ENCODE measurements at places on chromosomes 5 and 9. TPM values are rescaled to one million over a fixed set of nuclear protein-coding genes. Genes with fewer than 3 reads are reported as not detected.

- DNase-seq: peak; percentile 77
Measured at GRCh38 chr5:113161806-113162205, 185.2 kb downstream of the DCP2 start.

DNA sequence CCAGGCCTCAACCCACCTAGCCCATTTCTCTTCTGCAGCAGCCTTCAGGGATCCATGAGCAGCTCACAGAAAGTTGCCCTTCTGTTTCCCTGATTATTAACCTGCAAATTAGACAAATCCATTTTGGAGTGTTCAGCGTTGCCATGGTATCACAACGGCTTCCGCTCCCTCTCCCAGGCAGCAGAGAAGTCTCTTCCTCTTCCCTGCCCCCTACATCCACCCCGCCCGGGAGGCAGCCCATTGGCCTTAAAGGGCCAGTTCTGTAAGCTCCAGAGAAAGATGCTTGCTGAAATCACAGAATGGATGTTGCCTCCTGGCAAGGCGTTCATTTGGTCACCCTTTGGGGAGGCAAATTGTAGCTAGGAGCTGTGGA, 47.7 kb upstream of the BOD1 start:
- DNase-seq: no peak

GRCh38 chr5:131534974-131535373, 100.1 kb downstream of the RAPGEF6 start:
- DNase-seq: no peak

DNA sequence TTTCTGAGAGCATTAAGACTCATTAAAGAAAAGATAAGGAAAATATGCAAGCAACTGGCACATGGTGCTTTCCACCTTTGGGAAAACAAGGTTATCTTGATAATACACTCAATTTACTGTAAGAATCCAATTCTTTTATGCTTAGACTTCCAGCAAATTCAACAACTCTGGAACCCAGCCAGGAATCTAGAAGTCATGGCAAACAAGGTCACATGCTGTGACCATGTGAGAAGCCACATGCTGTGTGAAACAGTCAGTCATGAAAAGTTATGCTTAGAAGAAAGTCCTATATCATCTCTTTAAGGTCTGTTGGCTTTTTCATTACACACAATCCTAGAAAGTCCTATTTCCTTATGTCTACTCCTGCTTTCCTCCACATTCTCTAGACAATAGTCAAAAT, 581.8 kb upstream of the C9orf72 start:
- no peak for DNase-seq

DNA sequence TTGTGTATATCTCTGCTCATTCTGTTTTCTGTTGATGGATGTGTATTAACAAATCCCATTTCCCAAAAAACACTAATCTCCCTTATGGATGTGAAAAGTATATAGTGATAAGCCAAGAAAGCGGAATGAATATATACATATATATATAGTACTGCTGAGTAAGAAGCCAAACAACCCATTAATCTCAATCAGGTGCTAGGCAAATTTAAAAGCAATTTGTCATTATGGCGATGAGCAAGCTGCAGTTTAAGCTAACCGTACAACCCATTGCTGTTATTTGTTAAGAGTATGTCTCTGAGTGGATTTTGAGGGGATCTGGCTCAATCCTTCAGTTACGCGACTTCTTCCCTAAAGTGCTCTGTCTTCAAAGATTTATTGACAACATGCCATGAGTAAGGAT, 640.4 kb upstream of the ARRDC3 start:
- no peak for DNase-seq

- no peak for DNase-seq
Measured at GRCh38 chr9:37997636-37998374, 71.2 kb downstream of the SHB start.

DNA sequence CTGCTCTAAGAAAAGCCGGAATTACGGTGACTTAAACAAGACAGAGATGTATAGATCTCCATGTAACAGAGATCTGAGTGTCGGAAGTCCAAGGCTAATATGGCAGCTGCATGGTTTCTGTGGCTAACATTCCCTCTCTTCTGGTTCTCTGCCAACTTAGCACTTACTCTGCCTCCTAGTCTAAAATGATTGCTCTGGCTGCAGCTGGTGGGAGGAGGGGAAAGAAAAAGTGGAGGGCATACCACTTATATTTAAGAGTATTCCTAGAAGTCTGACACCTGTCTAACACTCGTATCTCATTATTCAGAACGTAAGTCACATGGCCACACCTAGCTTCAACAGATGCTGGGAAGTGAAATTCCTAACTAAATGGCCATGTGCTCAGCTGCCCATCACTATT, 551.5 kb upstream of the TLE4 start:
- DNase-seq: no peak

Gene SLCO4C1
- polyA plus RNA-seq: 0.44 TPM

Gene DEPDC1B
- polyA plus RNA-seq: 5.9 TPM
